ENCODE measurements at places on chromosomes 5 and 9.

- DNase-seq: no peak
Measured at GRCh38 chr5:126868338-126869004, 91.5 kb downstream of the LMNB1 start.

GRCh38 chr9:7094052-7094451 is 336.3 kb downstream of the KDM4C start:
- no peak for DNase-seq

- no peak for DNase-seq
Measured at GRCh38 chr5:53445569-53445968, 34.9 kb upstream of the FST start.

DNA sequence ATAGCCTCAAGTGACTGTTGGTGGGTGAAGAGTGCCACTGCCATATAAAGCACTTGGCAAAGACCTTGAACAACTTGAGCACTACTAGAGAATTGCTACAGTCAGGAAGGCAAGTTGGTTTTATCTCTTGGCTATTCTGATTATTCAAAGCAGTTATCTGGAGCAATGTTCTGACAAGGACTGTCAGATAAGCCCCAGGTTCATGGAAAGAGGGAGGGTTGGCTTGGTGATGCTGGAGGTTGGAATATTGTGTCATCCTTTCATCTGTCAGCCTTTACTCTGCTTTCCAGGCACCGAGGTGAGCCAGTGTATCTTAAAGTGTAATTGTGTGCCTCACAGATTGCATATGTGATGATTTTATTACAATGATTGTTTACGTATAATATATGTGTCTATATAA is 548.4 kb upstream of the ZNF608 start:
- DNase-seq: no peak

- no peak for DNase-seq
Measured at GRCh38 chr5:173645890-173646574, 29.6 kb upstream of the BOD1 start.

DNA sequence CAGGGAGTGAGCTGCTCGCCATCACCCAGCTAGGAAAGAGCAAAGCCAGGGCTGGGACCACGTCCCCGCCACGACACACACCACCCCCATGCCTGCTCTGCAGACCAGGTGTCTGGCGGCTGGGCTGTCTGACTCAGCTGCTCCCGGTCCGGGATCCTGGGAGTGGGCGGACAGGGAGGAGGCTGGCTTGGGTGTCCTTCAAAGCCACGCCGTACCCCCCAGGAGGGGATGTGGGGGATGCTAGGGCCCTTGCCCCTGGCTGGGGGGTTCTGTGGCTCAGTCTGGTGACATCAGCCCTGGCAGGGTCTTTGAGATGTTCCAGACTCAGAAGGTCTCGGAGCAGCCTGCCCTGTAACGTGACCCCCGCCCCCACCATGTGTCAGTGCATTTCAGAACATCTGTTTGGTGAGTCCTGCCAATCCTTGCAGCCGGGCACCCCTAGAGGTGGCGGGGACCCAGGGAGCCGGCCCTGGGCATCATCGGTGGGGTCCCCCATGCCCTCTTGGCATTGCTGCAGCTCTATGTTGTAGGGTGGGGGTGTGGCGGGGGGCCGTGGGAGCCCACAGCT is 62.3 kb downstream of the HMCN2 start:
- no peak for DNase-seq

DNA sequence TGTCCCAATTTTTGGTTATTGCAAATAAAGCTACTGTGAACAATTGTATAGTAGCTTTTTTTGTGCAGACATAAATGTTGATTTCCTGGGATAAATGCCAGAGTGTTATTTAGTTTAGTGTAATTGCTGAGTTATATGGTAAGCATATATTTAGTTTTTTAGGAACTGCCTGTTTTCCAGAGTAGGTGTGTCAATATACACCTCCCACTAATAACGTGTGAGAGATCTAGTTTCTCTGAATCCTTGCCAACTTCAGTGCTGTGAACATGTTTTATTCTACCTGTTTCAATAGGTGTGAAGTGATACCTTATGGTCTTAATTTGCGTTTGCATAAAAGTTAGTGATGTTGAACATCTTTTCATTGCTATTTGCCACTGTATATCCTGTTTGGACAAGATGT is 9.1 kb upstream of the OR2S2 start:
- DNase-seq: no peak

DNA sequence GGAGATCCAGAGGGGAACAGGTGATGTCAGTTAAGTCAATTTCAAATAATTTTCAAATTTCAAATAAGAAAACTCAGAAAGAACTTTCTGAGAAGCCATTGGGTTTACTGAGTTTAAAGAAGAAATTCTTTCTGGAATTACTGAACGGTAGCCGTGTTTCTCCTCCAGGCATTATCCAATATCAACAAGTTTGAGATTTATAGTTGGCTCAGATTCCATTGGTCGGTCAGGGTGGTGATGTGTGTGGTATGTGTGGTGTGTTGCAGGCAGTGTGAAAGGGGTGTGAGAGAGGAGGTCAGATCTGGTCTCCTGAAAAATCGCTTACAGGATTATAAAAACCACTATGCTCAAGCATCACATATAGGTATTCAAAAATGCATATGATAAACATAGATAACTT is 60.1 kb downstream of the PDE4D start:
- no peak for DNase-seq

GRCh38 chr9:21590058-21590996 is 108.2 kb upstream of the IFNE start:
- DNase-seq: no peak

GRCh38 chr5:154923441-154924430 is 14.3 kb downstream of the GEMIN5 start:
- no peak for DNase-seq

DNA sequence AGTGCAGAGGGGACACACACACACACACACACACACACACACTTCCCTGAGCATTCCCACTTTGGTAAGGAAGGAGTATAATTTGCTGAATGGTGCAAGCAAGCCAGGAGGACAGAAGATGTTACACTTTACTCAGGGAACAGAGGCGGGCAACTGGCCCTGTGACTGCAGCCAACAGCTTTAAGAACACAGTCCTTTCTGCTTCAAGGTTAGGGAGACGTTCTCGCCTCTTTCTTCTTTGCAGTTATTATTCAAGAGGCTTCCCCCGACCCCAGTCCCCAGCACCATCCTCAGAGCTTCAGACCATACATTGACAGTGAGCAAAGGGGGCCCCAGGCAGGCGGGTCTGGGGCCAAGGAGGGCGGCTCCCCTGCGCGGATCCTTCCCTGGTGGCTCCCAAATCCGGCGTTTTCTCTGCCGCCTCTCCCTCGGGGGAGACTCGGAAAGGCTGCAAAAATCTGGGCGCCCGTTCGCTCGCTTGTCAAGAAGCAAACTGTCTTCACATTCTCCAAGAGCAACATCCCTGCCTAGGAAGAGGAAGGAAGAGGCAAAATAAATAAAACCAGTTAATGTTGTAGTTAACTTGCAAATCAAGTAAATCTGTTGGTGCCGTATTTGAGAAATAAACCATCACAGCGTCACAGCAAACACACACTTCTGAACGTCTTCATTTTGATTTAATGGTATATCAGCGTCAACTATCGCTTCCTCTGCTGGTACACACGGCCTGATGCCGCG is 3.8 kb upstream of the LHX2 start:
- DNase-seq: no peak

GRCh38 chr5:32505756-32506155 is 61.2 kb upstream of the ZFR start:
- DNase-seq: no peak

GRCh38 chr9:101387871-101388506 is 3.2 kb upstream of the BAAT start:
- DNase-seq: no peak

DNA sequence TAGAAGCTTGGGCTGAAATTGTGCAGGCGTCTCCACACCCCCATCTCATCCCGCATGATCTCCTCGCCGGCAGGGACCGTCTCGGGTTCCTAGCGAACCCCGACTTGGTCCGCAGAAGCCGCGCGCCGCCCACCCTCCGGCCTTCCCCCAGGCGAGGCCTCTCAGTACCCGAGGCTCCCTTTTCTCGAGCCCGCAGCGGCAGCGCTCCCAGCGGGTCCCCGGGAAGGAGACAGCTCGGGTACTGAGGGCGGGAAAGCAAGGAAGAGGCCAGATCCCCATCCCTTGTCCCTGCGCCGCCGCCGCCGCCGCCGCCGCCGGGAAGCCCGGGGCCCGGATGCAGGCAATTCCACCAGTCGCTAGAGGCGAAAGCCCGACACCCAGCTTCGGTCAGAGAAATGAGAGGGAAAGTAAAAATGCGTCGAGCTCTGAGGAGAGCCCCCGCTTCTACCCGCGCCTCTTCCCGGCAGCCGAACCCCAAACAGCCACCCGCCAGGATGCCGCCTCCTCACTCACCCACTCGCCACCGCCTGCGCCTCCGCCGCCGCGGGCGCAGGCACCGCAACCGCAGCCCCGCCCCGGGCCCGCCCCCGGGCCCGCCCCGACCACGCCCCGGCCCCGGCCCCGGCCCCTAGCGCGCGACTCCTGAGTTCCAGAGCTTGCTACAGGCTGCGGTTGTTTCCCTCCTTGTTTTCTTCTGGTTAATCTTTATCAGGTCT is at the start of gene C9orf72:
Gene C9orf72 (minus strand): TSS at position 564 of the 716 bp plus-strand sequence. CDS start 6,361 bp downstream, outside the sequence.
- DNase-seq: peak; percentile 69

- DNase-seq: no peak
Measured at GRCh38 chr5:179343719-179344430, 1.4 kb downstream of the ADAMTS2 start.

DNA sequence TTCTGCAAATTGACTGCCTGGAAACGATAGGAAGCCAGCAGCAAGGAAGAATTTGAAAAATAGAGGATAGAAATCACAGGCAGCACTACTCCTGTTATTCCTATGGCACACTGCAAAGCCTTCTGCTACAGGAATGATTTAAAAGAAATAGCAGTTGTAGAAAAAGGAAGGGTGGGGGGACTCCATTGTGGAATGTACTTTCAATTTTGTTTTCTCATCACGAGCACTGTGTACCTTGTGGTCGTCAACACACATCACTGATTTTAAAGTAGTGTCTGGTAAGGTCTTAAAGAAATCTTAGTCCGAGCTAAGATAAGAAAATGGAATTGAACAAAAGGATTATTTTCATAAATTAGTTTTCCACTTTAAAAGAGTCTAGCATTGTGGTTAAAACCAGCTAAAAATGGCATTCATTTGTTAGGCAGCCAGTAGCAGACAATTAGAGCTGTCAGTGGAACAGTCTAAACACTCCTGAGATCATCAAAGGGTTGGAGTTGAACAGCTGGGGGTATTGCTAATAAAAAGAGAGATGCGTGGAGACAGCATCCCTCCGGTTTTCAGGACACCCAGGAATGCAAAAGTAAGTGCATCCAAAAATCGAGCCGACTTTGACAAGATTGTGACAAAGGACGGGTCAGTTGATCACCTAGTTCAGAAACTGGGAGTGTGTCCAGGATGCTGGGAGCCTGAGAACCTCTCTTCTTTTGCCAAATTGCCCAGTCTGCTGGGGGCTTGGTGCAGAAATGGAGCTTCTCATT is 97.8 kb upstream of the WWC1 start:
- no peak for DNase-seq

- no peak for DNase-seq
Measured at GRCh38 chr5:179553875-179554274, 3.5 kb downstream of the RUFY1 start.

GRCh38 chr5:43040287-43041098 is at the start of gene ANXA2R:
Gene ANXA2R (minus strand): TSS chr5:43040319. CDS start chr5:43040046, 273 bp downstream.
- peak; percentile 99 for DNase-seq

- no peak for DNase-seq
Measured at GRCh38 chr5:156716591-156717380, 133.3 kb upstream of the PPP1R2B start.

GRCh38 chr9:90504486-90504885 is 138.1 kb downstream of the DIRAS2 start:
- DNase-seq: no peak
